ENCODE measurements at places on chromosomes 5 and 9.

DNA sequence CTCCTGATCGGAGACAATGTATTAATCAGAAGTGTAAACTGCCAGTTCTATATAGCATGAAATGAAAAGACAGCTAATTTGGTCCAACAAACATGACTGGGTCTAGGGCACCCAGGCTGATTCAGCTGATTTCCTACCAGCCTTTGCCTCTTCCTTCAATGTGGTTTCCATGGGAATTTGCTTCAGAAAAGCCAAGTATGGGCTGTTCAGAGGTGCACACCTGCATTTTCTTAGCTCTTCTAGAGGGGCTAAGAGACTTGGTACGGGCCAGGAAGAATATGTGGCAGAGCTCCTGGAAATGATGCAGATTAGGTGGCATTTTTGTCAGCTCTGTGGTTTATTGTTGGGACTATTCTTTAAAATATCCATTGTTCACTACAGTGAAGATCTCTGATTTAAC lies 22.4 kb downstream of the IL7R start:
- no peak for DNase-seq

- no peak for DNase-seq
Observed at GRCh38 chr5:110179321-110179720, 489.6 kb downstream of the MAN2A1 start.

DNA sequence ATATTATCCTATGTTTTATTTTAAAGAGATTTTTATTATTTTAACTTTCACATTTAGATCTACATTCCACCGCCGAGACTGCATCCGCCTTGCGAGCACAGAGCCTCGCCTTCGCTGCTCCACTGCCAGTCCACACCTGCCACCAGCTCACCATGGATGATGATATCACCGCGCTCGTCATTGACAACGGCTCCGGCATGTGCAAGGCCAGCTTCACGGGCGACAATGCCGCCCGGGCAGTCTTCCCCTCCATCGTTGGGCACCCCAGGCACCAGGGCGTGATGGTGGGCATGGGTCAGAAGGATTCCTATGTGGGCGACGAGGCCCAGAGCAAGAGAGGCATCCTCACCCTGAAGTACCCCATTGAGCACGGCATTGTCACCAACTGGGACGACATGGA lies 8.6 kb upstream of the TBCA start:
- no peak for DNase-seq

DNA sequence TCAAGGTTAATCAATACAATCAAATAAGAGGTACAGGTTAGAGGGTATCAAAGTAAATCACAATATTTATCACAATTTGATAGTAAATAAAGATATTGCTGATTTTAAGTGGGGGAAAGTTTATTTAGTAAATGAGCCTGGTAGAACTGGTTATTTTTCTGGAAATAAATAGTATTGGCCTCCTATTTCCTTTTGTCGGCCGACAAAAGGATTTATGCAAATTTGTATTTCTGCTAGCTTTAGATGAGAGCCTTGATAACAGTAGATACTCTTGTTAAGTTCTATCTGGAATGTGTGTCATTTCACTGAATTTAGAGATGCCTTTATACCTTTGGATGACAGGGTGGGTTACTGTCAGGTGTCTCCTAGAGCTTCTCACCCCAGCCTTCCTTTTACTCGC lies 17.8 kb upstream of the SPATA31E1 start:
- no peak for DNase-seq

- no peak for DNase-seq
Observed at GRCh38 chr5:124148574-124148973, 597.9 kb downstream of the ZNF608 start.

- DNase-seq = no peak
Observed at GRCh38 chr5:7078901-7079300, 317.0 kb upstream of the ADCY2 start.

DNA sequence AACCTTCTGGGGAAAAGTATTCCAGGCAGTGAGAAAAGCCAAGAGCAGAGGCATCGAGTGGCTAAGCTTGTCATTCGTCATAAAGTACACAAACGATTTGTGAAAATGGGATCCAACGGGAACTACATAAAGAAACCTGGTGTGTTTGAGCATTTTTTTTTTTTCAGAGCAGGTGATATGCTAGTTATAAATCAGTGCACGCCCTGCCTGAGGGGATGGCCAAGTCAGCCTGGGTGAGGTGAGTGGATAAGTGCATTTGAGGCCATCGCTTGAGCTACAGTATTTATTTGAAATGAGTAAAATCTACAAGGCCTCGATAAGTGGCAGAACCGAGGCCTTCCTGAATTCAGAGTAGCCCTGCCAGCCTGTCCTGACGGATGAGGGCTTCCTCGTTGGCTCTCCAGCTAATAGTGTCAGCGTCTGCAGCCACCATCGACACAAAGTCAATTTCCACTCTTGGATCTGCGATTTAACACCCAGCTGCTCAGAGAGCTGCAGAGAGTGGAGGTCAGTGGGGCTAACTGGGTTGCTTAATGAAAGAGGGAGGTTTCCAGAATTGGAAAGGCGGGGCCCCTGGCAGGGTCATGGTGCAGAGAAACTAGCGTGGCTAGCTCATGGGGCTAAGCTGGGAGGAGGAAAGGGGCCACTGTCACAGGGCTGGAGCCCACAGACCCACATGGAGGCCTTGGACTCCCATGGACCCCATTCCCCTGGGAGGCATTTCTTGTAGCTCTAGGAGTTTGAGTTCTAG lies 27.3 kb downstream of the PPARGC1B start:
- no peak for DNase-seq

GRCh38 chr5:74070766-74071165 lies 444.8 kb downstream of the ARHGEF28 start:
- DNase-seq = no peak

GRCh38 chr9:129704807-129705206 lies 39.4 kb downstream of the PRRX2 start:
- no peak for DNase-seq

- DNase-seq = no peak
Observed at GRCh38 chr9:94929369-94929756, 202.9 kb downstream of the AOPEP start.

DNA sequence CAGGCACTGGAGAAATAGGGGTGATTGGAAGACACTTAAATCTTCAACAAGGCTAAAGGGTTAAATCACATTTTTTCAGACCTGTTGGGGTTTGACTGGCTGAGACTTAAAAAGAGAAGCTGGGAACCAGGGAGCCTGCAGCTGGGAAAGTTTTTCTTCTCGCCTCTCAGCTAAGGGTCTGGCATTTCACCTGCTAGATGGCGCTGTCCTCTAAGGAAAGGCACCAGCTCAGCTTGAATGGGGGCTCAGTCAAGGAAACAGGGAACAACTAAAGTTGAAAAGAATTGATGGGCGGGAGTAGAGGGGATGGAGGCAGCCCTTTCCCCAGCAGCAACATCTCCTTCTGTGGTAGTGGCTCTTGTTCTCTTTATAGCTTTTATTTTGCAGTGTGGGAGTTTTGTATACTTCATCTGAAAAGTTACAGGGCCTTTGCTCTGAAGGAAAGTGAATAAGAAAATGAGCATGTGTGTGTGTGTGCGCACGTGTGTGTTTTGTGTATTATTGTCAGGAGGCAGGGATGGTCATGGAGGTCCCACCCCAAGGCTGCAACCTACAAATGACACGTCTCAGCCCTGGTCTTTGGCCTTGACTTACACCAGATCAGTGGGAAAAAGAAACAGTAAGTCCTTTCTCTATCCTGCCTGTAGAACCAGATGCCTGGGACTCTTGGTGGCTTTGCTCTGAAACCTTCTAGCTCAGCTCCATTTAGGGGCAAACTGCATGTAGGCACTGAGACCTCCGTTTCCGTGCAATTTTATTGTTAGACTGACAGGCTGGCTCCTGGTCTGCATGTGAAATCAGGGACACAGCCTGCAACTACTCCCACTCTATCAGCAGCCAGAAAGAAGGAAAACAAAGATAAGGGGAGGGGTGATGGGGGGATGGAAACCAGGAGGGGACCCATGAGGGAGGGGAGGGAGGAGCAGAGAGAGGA lies 316.2 kb upstream of the CLINT1 start:
- DNase-seq = peak; percentile 89

GRCh38 chr5:144510845-144511579 lies 340.3 kb downstream of the KCTD16 start:
- no peak for DNase-seq

DNA sequence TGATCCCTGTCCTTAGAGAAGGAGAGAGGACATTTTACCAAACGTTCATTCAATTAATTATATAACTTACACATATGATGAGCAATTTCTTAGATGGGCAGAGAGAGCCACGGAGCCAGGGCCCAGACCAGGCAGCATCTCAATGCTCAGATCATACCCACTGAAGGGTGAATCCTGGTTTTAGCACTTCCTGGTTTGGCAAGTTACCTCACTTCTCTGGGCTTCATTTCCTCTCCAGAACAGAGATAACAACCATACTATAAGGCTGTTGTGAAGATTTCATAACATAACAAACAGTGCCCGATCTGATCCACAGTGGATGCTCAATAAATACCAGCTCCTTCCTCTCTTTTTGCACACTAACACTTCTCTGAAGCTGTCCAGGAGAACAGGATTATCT lies 271.1 kb downstream of the DENND1A start:
- DNase-seq = no peak

- no peak for DNase-seq
Observed at GRCh38 chr9:38642951-38643814, 22.8 kb upstream of the ANKRD18A start.

- DNase-seq = no peak
Observed at GRCh38 chr9:133785753-133786370, 47.7 kb upstream of the SARDH start.

DNA sequence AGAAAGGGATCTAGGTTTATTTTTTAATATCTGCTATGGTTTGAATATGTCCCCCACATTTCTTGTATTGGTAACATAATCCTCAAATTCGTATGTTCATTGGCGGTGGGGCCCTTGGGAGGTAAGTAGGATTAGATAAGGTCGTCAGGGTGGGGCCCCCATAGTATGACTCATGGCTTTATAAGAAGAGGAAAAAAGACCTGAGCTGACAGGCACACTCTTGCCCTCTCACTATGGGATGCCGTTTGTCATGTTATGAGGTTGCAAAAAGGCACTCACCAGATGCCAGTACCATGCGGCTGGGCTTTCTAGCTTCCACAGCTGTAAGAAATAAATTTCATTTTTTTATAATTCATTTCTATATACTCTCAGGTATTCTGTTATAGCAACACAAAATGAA lies 67.3 kb upstream of the SGCD start:
- no peak for DNase-seq

- DNase-seq = no peak
Observed at GRCh38 chr5:178784391-178784790, 53.9 kb upstream of the ZNF354A start.

DNA sequence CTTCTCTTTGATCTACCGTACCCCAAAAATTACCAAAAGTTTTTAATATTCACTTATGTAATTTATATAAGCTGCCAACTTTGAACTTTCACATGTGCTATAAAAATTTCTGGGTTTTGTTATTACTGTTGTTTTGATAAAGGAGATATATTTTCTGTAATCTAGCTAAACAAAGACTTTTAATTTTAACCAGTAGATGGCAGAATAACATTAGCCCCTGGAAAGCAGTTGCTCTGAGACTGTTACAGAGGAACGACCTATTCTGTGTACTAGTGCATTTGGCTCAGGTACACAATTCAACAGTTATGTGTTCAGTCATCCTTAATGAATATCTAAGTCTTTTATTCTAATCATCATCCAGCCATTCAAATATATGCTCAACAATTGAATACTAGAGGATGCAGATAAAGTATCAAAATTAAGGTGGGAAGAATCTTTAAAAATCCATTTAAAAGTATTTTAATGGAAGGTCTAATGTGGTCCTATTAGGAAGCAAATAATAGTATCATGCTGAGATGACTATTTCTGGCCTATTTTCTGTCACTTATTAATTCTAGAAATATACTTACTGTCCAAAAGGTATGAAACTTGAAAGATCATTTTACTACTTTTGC lies 8.6 kb downstream of the KLHL9 start:
- DNase-seq = no peak

- DNase-seq = no peak
Observed at GRCh38 chr9:104951487-104951886, 23.5 kb upstream of the ABCA1 start.

- no peak for DNase-seq
Observed at GRCh38 chr9:76519075-76519835, 60.3 kb downstream of the GCNT1 start.

DNA sequence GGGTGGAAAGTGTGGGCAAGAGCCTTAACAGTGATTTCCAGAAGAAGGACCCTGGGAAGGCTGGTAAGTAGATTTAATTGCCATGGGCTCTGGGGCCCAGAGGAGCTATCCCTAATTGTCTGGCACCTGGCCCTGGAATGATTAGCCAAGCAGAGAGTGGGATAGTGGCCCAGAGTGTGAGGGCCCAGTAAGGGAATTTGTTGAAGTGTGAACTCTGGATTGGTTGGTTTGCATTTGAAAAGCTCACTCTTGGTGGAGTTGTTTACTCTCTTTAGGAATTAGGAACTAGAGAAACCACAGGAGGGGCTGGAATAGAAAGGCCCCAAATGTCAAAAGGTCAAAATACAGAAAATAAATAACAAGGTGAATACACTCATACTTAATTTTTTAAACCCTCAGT lies 207.1 kb downstream of the GABRG2 start:
- no peak for DNase-seq

DNA sequence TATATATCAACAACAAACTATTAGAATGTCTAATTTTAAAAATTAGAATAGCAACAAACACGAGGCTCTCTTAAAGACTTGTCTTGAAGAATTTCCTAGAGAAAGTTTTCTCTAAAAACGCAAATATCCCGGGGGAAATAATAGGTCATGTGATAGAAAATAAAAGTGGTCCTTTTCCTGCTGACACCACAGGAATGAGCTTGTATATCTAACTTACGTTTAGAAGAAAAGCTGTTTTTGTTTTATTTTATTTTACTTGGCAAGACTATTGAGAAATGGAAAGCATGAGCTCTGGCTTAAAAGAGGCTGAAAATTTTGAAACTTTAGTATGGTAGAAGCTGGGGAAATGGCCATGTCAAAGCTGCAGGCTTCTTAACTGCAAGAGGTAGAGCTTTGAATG lies 465.0 kb downstream of the AGTPBP1 start:
- no peak for DNase-seq

- DNase-seq = no peak
Observed at GRCh38 chr5:77924081-77924480, 147.9 kb upstream of the TBCA start.

- no peak for DNase-seq
Observed at GRCh38 chr5:38241655-38242054, 16.7 kb upstream of the EGFLAM start.

DNA sequence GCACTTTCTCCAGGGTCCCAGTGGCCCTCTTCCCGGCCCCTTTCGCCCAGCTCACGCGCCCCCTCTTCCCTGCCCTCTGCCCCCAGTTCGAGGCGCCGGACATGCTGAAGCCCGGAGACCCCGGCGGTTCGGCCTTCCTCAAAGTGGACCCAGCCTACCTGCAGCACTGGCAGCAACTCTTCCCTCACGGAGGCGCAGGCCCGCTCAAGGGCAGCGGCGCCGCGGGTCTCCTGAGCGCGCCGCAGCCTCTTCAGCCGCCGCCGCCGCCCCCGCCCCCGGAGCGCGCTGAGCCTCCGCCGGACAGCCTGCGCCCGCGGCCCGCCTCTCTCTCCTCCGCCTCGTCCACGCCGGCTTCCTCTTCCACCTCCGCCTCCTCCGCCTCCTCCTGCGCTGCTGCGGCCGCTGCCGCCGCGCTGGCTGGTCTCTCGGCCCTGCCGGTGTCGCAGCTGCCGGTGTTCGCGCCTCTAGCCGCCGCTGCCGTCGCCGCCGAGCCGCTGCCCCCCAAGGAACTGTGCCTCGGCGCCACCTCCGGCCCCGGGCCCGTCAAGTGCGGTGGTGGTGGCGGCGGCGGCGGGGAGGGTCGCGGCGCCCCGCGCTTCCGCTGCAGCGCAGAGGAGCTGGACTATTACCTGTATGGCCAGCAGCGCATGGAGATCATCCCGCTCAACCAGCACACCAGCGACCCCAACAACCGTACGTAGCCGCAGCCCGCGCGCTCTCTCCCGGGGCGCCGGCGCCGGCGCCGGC lies 1.0 kb downstream of the PRDM6 start:
- peak; percentile 81 for DNase-seq

Measured in posterior vena cava (tissue), 2 donors.